Mucosa of gallbladder (tissue), 1 donor: ENCODE measurements at places on chromosomes 6 and 20. TPM values are rescaled to one million over a fixed set of nuclear protein-coding genes. Genes with fewer than 3 reads are reported as not detected.
A peak's percentile ranks its signal among the peaks of the same experiment; 100 is the strongest.

GRCh38 chr6:149905911-149906371 lies 8.0 kb upstream of the RAET1E start:
- DNase-seq, result no peak

DNA sequence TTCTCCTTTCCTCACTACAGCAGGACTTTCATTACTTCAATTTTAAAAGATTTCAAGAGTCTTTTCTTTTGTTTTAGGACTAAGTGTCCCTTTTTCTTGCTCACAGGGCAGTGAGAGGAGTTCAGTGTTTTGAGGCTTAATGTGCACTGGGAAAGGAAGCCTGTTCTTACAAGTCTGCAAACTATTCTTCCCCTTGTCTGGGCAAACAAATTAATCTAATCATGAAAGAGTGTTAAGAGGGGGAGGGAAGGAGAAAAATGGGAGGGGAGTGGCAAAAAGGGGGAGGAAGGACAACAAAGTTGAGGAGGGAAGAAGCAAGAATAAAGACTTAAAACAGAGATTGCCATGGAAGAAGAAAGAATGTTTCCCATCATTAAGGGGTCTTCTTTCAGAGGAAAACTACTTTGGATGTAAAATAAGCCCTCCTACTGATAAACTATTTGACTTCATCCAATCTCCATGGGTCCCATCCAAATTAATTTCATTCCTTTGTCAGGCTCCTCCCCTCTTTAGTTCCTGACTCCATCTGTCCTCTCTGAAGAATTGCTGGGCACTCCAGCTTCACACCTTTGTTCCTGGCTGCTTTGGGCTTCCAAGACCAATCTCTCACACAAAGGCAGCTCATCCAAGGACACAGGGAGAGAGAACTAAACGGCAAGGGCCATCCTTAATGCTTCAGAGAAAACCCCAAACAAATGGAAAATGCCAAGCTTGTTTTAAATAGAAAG lies 244.5 kb downstream of the TPBG start:
- no peak for DNase-seq

HLA-DPB1 gene
- 174 TPM for total RNA-seq

GRCh38 chr6:161233986-161234661 lies 39.7 kb downstream of the AGPAT4 start:
- DNase-seq, result peak; percentile 52

DNA sequence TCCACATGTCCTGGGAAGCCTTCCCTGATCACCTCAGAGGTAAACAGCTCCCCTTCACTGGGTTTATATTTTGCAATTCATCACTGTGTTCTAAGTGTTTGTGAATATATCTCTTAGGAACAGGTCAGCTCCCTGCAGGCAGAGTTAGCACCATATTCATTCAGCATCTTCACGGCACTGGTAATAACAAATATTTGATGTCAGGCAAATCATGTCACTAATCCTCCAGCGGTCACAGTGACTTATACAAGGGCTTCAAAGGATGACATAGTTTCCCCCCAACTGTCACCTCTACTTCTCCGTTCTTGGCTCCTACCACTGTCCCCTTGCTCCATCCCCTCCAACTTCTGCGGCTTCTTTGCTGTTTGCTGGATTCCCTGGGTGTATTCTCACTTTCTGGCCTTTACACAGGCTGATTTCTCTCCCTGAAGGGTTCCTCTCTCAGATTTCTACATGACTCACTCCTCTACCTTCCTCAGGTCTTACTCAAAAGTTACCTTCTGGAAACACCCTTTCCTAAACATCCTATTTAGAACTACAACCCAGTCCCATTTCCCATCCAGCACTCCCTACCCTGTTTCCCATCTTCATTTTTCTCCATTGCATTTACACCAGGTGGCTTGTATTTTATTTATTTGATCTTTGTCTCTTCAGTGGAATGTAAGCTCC lies 66.6 kb downstream of the NHLRC1 start:
- no peak for DNase-seq

DNA sequence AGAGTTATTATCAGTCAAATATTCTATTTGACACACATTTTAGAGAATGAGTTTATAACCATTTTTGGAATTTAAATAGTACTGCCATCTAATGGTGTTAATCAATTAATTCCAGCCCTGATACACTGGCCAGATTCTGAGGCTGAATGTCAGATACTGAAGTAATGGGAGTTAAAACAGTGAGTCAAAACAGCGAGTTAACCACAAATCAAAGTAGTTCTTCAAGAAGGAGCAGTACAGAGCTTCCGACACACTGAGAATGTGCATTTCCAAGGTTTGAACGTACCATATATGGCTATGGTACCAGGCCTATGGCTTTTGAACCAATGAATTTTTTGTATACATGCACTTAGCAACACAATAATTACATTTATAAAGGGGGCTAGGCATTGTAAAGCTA lies 11.3 kb upstream of the CEP43 start:
- no peak for DNase-seq

GRCh38 chr6:167689751-167690150 lies 137.0 kb upstream of the AFDN start:
- no peak for DNase-seq

HCRTR2 gene
- not detected for total RNA-seq

SLC25A27 gene
- total RNA-seq, result 28.9 TPM

GRCh38 chr6:165426892-165427291 lies 117.5 kb upstream of the C6orf118 start:
- DNase-seq, result no peak

CALHM4 gene
- total RNA-seq, result not detected
